ENCODE measurements at places on chromosomes 2 and 18. TPM values are rescaled to one million over a fixed set of nuclear protein-coding genes. Genes with fewer than 3 reads are reported as not detected.
A peak's percentile ranks its signal among the peaks of the same experiment; 100 is the strongest.

Gene RGPD4
- not detected for total RNA-seq

Gene C2orf78
- not detected for total RNA-seq

Gene CCDC74B
- 1.8 TPM for total RNA-seq

Gene TNFRSF11A
- total RNA-seq, result 22.9 TPM

Gene LYG1
- 1.5 TPM for total RNA-seq

Gene TBR1
- 0.05 TPM for total RNA-seq

- DNase-seq, result no peak
These were observed 5.1 kb downstream of the PSD4 start for GRCh38 chr2:113178891-113179290.

GRCh38 chr2:215364157-215365155 is 52.6 kb downstream of the ATIC start:
- no peak for DNase-seq

DNA sequence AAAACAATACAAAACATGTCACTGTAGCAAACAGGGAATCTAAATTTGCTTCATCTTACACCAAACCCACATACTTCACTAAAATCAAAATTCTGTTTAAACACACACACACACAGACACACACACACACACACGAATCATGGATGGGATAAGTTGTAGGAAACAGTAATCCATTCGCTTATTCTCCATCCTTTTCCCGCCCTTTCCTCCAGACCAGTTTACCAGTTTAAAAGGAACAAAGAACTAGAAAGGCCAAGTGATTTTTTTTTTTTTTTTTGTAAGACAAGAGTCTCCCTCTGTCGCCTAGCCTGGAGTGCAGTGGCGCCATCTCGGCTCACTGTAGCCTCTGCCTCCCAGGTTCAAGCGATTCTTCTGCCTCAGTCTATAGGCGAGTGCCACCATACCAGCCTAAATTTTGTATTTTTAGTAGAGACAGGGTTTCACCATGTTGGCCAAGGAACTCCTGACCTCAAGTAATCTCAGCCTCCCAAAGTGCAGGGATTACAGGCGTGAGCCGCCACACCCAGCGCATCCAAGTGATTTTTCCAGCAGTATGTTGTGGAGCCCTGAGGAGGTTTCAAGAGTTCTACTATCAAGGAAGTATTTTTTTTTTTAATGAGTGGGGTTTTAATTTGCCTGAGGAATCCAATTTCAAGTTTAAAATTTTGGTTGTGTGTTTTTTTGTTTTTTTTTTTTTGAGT is 5.7 kb downstream of the PSME4 start:
- DNase-seq, result no peak

- no peak for DNase-seq
These were observed 23.7 kb upstream of the DNAH6 start for GRCh38 chr2:84492571-84492970.

DNA sequence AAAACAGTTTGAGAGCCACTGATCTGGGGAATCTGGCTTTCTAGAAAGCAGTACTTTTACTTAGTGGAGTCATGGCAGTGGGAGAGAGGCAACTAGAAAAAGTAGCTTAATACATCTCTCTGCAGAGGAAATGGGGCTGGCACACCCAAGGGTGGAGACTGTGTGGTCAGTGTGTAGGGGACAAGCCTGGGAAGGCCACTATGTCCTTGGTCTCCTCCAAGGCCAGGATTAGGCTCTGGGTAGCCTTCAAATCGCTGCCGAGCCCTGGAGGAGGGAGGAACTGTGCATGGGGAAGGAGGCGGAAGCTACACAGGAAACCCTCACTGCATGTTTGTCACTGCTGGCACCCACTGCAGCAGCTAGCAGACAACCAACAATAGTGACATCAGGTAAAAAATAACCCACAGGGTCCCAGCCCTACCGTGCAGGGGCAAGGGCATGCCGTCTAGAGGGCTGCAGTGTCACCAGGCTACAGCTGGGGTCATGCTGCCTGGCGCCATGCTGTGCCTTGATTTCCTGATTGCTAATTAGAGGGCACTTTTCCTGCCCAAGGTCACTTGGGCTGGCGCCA is 34.8 kb downstream of the LBH start:
- DNase-seq, result peak; percentile 51

- no peak for DNase-seq
These were observed 124.7 kb downstream of the GULP1 start for GRCh38 chr2:188416367-188416766.

Data from activated T-helper 1 cell treated with anti-CD3 and anti-CD28 coated beads, Interleukin-12 subunit alpha, Interleukin-12 subunit beta, Interleukin-2, Interleukin-4 antibody, amounts not matched to agents 30 ng/mL and 10 ng/mL and 1 ng/mL, durations not matched to agents 14 hours and 24 hours and 36 hours (primary cell).